ENCODE measurements at places on chromosomes 1 and 21.

GRCh38 chr1:101167891-101168290, 68.9 kb upstream of the S1PR1 start:
- H3K27ac ChIP-seq: no peak overlapping the region
- no peaks in the 10 kb centered on the region for H3K27me3 ChIP-seq
- no peak overlapping the region for H3K4me3 ChIP-seq
- H3K4me1 ChIP-seq: no peaks in the 10 kb centered on the region
- DNase-seq: no peak

DNA sequence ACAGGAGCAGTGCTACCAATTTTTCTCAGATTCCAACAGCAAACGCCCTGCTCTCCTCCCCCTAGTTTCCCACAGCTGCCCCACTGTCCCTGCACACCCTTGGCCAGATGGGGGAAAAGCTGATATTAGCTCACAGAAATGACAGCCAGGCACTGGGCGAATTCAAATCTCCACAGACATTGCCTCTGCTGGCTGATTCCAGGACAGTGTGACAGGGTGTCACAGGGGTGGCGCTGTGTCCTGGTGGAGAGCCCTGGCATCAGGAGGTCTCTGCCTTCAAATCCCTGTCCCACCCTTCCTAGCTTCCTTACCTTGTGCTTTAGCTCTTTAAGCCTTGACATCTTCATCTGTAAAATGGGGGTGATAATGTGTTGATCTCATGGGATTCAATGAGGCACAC, 10.4 kb downstream of the OLIG1 start:
- no peaks in the 10 kb centered on the region for H3K36me3 ChIP-seq
- no peak overlapping the region for H3K4me3 ChIP-seq
- no peaks in the 10 kb centered on the region for H3K27me3 ChIP-seq
- peaks cover 6% of the 10 kb centered on the region for H3K4me1 ChIP-seq
- H3K27ac ChIP-seq: no peak overlapping the region

- H3K27ac ChIP-seq: no peak overlapping the region
- no peaks in the 10 kb centered on the region for H3K36me3 ChIP-seq
- no peak for DNase-seq
- H3K4me1 ChIP-seq: no peaks in the 10 kb centered on the region
These were observed 220.6 kb upstream of the PKN2 start for GRCh38 chr1:88463401-88463985.

GRCh38 chr1:111512132-111512889, 8.9 kb upstream of the ADORA3 start:
- H3K4me3 ChIP-seq: no peak overlapping the region
- H3K27ac ChIP-seq: no peak overlapping the region
- no peaks in the 10 kb centered on the region for H3K27me3 ChIP-seq
- H3K4me1 ChIP-seq: peaks cover 29% of the 10 kb centered on the region

All from Caco-2 (cell line).